Stimulated activated CD8-positive, alpha-beta memory T cell treated with anti-CD3 and anti-CD28 coated beads, Interleukin-4, amount 100 ng/mL, for 48 hours (primary cell): ENCODE measurements at places on chromosomes 4 and X.

DNA sequence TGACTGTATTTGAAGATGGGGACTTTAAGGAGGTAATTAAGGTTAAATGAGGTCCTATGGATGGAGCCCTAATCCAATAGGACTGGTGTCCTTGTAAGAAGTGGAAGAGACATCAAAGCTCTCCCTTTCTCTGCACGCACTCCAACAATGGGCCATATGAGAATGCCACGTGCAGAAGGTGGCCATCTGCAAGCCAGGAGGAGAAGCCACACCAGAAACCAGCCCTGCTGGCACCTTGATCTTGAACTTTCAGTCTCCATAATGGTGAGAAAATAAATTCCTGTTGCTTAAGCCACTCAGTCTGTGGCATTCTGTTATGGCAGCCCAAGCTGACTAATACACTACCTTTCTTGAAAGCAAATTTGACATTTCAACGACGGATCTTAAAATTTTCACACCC, 73.2 kb downstream of the SMARCA1 start:
- DNase-seq: no peak

- DNase-seq: no peak
Observed at GRCh38 chr4:89724716-89725115, 112.2 kb downstream of the SNCA start.

GRCh38 chr4:74370912-74371311, 6.0 kb downstream of the EREG start:
- DNase-seq: no peak

GRCh38 chrX:348461-349117, 30.0 kb upstream of the GTPBP6 start:
- no peak for DNase-seq

DNA sequence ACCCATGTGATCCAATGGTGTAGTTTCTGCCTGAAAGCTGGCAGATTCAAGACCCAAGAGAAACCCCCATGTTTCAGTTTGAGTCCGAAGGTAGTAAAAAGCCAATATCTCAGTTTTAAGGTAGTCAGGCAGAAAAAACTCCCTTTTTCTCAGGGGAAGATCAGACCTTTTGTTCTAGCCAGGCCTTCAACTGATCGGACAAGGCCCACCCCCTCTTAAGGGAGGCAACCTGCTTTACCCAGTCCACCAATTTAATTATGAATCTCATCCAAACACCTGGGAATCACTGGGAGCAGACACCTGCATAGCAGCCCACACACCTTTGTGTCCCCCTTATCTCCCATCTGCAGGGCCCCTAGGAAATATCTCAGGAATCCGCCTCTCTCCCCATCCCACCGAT, 322.0 kb downstream of the STK32B start:
- no peak for DNase-seq

DNA sequence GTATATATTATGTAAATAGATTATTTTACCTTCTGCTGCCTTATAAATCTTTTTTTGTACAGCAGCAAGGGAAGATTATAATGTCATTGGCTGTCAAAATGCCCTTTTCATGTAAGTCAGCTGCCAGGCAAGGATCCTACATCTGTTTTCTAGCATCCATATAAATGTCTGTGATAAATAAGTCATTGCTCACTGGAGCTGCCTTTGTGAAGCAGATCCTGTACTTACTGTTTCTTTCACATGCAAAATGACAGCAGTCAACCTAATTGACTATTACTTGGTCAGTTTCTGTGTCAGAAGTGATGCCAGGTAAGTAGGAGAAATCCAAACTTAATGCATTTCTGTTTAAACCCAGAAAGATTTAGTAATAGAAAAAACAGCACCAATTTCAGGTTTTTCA, 620.7 kb downstream of the RPA4 start:
- DNase-seq: no peak

GRCh38 chr4:158809611-158810486, 41.0 kb downstream of the FNIP2 start:
- no peak for DNase-seq

- no peak for DNase-seq
Observed at GRCh38 chr4:617644-618641, 7.4 kb upstream of the PDE6B start.

GRCh38 chr4:112069110-112069509, 76.1 kb upstream of the FAM241A start:
- no peak for DNase-seq

- DNase-seq: peak; percentile 46
Observed at GRCh38 chr4:120922381-120923206, at the start of gene PRDM5. TSS of gene PRDM5 (minus strand) at chr4:120922726. CDS start at chr4:120922608, 118 bp downstream.

GRCh38 chr4:84680956-84681355, 98.0 kb downstream of the CDS1 start:
- DNase-seq: no peak

GRCh38 chr4:121054373-121054772, 18.0 kb downstream of the NDNF start:
- DNase-seq: no peak

GRCh38 chrX:724256-724655, 93.7 kb downstream of the SHOX start:
- DNase-seq: no peak

GRCh38 chr4:7310451-7310850, 118.1 kb downstream of the SORCS2 start:
- no peak for DNase-seq

GRCh38 chrX:139429913-139430312, 100.6 kb upstream of the F9 start:
- DNase-seq: no peak

DNA sequence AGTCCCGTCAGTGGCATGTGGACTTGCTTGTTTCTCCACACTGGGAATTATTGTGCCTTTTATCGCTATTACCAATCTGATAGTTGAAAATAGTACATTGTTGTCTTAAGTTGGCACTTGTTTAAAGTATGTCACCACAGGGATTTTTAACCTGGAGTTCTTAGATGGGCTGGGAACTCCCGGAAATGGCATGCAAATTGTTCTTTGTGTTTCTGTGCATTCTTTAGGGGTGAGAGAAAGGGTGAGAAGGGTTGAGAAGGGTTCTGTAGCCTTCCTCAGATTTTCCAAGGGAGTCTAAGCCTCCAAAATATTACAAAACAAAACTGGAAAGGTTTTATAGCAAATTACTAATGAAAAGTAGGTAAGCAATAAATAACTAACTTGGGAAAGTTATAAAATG, 176.9 kb downstream of the ZIC3 start:
- DNase-seq: no peak

GRCh38 chr4:23844961-23845360, 44.9 kb downstream of the PPARGC1A start:
- DNase-seq: no peak
